Sciatic nerve (tissue), 2 donors: ENCODE measurements at places on chromosomes 6 and 20. TPM values are rescaled to one million over a fixed set of nuclear protein-coding genes. Genes with fewer than 3 reads are reported as not detected.
A peak's percentile ranks its signal among the peaks of the same experiment; 100 is the strongest.

- DNase-seq: peak; percentile 88
These were observed 45.8 kb downstream of the TM9SF4 start for GRCh38 chr20:32155017-32155981.

GRCh38 chr6:79225717-79226599 is 8.5 kb downstream of the HMGN3 start:
- DNase-seq: no peak

NNAT gene
- total RNA-seq: 2.1 TPM

DNA sequence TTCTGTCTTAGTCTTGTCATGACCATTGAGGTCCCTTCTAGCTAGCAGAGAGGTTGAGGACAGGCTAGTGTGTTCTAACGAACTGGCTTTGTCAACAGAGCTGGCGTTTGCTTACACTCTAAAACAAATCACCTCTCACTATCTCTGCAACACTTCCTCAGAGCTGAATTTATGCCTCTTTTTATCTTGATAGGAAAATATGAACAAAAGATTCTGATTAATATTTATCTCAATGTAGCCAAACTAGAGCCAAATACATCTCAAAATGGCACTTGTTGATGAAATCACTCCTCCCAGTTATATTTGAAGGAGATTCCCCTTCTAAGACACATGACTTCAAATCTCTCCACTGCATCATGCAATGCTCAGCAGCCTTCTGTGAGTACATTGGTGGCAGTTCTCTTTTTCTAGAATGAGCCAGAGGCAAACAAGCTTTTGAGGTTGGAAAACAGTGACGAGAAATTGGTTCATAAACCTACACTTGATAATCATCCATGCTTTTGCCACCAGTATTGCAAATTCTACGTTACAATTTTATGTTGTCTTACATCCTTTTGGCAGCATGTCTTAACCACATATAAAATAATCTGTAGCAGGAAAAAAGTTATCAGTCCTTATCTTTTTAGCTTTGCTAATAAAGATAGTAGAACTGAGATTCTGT is 615.7 kb upstream of the CITED2 start:
- DNase-seq: no peak

GRCh38 chr6:122389704-122390372 is 9.6 kb upstream of the HSF2 start:
- DNase-seq: no peak

DNA sequence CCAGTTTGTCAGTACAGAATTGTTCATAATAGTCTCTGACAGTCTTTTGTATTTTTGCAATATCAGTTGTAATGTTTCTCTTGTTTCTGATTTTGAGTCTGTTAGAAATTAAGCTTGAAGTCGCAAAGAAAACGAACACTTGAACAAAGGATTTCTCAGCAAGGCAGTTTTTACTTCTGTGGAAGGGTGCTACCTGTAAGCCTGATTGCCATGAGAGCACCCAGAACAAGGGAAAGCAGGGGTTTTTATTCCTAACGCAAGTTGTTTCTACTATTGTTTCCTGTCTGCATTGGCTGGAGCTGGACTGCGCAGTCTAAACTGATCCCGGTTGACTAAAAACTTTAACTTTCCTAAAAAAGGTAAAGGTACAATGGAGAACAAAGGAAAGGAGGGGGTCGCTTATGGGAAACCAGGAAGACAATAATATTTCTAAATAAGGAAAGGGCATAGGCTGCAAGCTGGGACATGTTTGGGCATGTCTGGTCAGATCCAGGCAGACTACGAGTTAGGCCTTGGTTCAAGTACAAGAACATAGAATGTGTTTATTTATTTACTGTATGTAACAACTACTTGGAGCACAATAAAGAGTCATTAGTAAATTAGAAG is 28.5 kb downstream of the HLA-B start:
- DNase-seq: no peak

DNA sequence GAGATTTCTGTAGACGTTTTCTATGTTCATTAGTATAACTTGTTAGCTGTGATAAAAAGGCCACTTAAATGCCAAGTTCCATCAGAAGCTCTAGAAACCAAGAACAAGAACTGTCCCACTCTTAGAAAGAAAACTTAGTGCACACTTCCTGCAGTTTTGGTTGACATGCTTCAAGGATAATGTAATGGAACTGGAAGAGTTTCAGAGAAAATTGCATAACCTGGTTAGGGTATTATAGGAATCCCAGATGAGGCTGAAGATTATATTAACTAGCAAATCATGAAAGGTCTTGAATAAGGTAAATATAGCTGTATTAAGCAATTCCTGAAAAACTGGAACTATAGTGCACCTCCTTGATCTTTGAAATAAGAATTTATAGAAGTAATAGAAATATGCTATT is 1.8 kb upstream of the PHACTR2 start:
- no peak for DNase-seq

PEX6 gene
- total RNA-seq: 20.4 TPM

DNA sequence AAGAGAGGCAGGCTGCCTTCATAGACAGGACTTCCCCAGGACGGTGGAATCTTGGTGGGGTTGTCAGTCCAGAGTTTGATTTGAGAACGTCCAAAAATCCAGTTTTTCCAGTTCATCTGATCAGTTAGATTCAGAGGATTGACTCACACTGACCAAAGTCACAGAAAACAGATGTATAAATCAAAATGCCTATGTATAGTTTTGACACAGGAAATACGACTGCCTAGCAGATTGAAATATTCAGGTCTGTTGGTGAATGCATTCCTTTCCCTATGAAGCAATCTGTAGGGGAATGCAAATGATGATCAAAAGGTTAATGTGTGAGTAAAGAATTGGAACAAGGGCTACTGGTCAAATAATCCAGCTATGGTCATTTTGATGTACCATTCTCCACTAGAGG is 29.7 kb upstream of the GFOD1 start:
- DNase-seq: no peak

HMGCLL1 gene
- 3.8 TPM for total RNA-seq

- no peak for DNase-seq
These were observed 43.4 kb downstream of the TRAF3IP2 start for GRCh38 chr6:111562246-111562645.

DNA sequence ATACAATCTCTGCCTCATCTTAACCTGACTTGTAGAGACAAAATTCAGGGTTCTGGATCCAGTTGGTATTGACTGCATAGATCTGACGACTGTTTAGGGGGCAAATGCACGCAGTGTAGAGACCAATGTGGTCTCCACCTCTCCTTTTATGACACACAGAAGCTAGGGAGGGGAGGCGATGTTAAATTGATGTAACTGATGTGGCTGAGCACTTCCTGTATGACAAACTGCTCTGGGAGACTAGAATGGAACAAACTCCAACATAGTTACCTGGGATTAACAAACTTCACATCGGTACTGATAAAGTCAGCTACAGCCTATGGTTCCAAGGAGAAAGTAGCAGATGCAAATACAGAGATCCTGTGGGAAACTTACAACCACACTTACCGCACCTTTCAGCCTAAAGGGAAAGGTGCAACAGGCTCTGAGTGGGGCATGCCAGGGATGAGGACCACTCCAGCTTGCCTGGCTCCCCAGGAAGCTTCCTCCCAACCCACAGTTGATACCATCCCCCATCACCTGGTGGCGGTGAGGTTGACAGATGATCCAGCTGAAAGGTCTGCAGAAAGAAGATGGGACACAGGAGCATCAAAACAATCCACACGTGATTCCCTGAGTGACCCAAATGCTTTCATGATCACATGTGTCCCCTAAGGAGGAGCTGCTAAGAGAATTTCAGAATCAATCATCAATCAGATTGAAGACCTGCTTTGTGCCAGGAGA is 60.6 kb upstream of the MRPS10 start:
- no peak for DNase-seq

DNA sequence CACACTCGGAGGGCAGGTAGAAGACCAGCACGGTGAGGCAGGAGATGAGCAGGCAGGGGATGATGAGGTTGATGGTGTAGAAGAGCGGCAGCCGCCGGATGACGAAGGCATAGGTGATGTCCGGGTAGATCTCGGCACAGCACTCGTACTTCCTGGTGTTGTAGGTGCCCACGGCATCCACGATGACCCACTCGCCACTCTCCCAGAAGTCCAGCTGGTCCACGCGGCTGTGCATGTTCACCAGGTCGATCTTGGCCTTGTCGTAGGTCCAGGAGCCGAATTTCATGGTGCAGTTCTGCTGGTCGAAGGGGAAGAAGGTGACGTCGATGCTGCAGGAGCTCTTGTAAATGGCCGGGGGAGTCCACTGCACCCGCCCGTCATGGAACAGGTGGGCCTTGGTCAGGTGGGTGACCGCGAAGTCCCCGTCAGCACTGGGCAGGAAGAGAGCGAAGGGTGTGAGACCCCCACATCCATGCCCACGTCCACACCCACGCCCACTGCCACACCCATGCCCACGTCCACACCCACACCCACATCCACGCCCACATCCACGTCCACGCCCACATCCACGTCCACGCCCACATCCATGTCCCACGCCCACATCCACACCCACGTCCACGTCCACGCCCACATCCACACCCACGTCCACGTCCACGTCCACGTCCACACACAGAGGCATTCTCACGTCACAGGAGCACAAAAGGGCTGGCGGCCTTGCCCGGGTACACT is 10.4 kb downstream of the CHRNA4 start:
- no peak for DNase-seq

LY6G5C gene
- 2.1 TPM for total RNA-seq

- no peak for DNase-seq
These were observed 19.7 kb upstream of the GSTA4 start for GRCh38 chr6:53014744-53015143.

- DNase-seq: no peak
These were observed 3.2 kb downstream of the BACH2 start for GRCh38 chr6:90293319-90293953.

DNA sequence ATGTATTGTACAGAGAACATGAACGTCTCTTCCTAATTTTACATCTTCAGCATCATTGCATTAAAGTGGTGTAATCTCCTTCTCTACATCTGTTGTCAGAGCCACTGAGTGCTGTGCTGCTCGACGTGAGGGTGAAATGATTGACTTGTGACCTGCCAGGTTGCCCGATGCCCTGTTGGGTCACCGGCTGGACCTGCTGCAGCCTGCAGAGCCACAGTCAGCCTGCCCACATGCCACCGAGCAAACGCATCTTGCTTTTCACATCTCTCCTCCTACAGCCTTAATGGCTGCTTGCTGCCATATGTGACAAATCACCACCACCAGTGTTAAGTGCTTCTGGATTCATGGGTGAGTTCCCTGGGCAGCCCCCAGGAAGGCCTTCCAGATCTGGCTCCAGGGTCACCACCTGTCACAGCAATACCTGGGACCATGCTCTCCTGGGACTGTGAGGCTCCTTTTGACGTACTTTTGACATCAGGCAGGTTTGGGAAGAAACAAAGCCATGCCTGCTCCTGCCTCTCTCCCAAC is 80.3 kb downstream of the ASXL1 start:
- no peak for DNase-seq

- DNase-seq: no peak
These were observed 54.5 kb downstream of the KIAA0408 start for GRCh38 chr6:127404594-127405178.

GRCh38 chr6:165487950-165488349 is 175.1 kb downstream of the PDE10A start:
- no peak for DNase-seq

- DNase-seq: no peak
These were observed 443.5 kb downstream of the PREX1 start for GRCh38 chr20:48384147-48384818.

GRCh38 chr6:159693894-159694545 is 979 bp upstream of the SOD2 start:
- DNase-seq: no peak

DNA sequence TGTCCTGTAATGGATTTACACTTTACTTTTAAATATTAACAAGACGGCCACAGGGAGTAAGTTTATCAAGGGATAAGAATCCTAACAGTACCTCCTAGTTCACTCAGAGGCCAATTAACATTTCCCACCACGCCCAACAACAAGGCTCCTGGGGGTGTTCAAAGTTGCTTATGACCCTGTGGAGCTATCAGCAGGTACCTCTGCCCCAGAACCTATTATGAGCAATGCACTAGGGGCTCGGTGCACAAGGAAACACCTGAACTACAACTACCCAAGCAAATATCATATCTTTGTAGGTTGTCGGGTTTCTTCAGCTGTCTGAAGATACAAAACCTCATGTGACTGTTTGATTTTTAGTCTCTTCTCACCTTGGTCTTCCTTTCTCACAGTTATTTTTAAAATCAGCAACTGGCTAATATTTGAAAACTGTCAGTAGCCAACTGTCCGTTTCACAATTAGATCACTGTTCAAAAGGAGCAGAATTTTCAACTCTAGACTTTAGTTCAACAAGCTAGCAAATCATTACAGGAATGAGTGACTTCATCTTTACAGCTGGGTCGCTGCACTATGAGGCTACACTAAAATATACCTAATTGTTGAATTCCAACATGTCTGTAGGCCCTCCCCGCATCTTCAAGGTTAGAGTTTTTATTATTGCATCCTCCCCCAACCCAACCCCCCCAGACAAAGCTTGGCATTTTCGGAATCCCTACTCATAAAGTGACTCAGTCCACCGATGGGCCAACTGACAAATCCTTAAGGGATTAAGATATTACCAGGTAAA is 38.1 kb downstream of the B4GALT5 start:
- DNase-seq: no peak

- DNase-seq: no peak
These were observed 95.5 kb downstream of the ECT2L start for GRCh38 chr6:138891255-138891986.

TBXT gene
- not detected for total RNA-seq

PSMB9 gene
- 41.1 TPM for total RNA-seq

- DNase-seq: no peak
These were observed 321.6 kb downstream of the CDH4 start for GRCh38 chr20:61573415-61574305.

DNA sequence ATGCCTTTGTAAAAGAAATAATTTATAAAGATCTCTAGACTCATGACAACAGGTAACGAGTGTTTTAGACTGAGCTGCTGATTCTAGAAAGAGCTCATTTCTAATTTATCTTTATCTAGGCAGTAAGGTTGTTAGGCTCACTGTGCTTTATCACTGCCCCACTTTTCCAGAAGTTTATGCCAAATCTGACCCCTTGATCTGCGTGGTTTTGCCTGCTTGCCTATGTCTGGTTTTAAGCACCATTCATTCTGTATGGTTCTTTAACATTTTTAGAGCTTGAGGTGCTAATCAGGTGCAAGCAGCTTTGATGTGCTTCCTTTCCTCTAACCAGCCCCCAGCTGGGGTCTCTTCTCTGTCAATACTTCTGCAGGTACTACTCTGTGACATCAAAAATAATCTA is 49.7 kb upstream of the GCLC start:
- no peak for DNase-seq

SIRPB2 gene
- total RNA-seq: 8.2 TPM

MEP1A gene
- not detected for total RNA-seq

DNA sequence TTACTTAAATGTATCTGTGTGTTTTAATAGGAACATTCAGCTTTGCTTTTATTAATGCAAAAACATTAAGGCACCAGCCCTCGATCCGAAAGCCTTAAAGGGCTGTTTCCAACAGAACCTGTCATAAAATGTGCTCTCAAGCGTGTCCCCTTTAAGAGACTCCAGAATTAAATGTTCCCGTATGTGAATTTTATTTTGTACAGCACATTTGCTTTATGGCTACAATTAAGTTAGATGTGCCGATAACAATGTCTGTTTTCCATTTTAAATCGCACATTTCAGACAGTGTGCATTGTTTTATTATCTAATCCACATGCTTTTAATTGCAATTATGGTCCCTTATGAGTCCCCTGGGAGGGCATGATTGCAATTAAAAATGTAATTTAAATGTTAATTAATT is 198.9 kb downstream of the TSHZ2 start:
- DNase-seq: no peak

- DNase-seq: no peak
These were observed 77.6 kb downstream of the TRERF1 start for GRCh38 chr6:42374018-42374669.
